ENCODE measurements at places on chromosomes 11 and 22. TPM values are rescaled to one million over a fixed set of nuclear protein-coding genes. Genes with fewer than 3 reads are reported as not detected.
A peak's percentile ranks its signal among the peaks of the same experiment; 100 is the strongest.

GRCh38 chr22:27881421-27881820 lies 37.6 kb downstream of the PITPNB start:
- H3K4me1 ChIP-seq: peaks cover 13% of the 10 kb centered on the region
- peak overlapping the region; percentile 46 for H3K27ac ChIP-seq
- DNase-seq: no peak
- no peaks in the 10 kb centered on the region for H3K27me3 ChIP-seq
- H3K36me3 ChIP-seq: peaks cover 14% of the 10 kb centered on the region

The APOL3 gene
- 13.1 TPM for polyA plus RNA-seq

The CARD18 gene
- not detected for polyA plus RNA-seq

The SPI1 gene
- polyA plus RNA-seq: 10.2 TPM

The OR8D1 gene
- under 0.01 TPM for polyA plus RNA-seq

DNA sequence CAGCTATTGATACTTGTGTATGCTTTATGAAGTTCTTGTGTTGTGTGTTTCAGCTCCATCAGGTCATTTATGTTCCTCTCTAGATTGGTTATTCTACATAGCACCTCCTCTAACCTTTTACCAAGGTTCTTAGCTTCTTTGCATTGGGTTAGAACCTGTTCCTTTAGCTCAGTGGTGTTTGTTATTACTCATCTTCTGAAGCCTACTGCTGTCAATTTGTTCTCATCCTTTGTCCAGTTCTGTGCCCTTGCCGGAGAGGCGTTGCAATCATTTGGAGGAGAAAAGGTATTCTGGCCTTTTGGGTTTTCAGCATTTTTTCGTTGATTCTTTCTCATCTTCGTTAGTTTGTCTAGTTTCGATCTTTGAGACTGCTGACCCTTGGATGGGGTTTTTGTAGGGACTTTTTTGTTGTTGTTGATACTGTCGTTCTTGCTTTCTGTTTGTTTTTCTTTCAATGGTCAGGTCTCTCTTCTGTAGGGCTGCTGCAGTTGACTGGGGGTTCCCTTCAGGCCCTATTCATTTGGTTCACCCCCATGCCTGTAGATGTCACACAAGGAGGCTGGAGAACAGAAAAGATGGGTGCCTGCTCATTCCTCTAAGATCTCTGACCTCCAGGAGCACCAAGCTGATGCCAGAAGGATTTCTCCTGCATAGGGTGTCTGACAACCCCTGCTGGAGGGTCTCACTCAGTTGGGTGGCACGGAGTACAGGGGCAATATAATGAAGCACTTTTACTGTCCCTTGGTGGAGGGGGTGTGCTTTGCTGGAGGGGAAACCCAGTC lies 35.9 kb upstream of the MUC15 start:
- H3K27ac ChIP-seq: no peak overlapping the region
- no peak overlapping the region for H3K4me3 ChIP-seq
- DNase-seq: no peak
- no peaks in the 10 kb centered on the region for H3K4me1 ChIP-seq
- H3K36me3 ChIP-seq: no peaks in the 10 kb centered on the region
- no peaks in the 10 kb centered on the region for H3K27me3 ChIP-seq

GRCh38 chr11:10401256-10401655 lies 53.8 kb upstream of the AMPD3 start:
- no peaks in the 10 kb centered on the region for H3K27me3 ChIP-seq
- H3K27ac ChIP-seq: no peak overlapping the region
- H3K4me3 ChIP-seq: no peak overlapping the region
- DNase-seq: no peak
- no peaks in the 10 kb centered on the region for H3K4me1 ChIP-seq
- no peaks in the 10 kb centered on the region for H3K36me3 ChIP-seq

DNA sequence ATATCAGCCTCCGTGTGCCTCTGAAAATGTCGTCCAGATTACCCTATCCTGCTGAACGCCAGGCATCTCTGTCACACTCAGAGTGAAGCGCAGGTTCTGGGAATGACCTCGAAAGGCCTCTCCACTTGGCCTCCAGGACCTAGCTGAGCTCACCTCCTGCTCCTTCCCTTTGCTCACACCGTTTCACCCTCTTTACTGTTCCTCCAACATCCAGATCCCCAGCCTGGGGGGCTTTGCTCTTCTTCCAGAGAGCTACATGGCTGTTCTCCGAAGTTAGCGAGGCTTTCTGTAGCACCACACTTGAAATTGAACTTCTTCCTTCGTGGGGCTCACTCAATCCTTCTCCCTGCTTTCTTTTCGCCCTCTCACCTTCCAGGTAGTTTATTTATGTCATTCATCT lies 27.9 kb downstream of the GLB1L2 start:
- H3K36me3 ChIP-seq: no peaks in the 10 kb centered on the region
- no peak for DNase-seq
- H3K4me3 ChIP-seq: no peak overlapping the region
- no peaks in the 10 kb centered on the region for H3K27me3 ChIP-seq

- H3K4me1 ChIP-seq: no peaks in the 10 kb centered on the region
- no peaks in the 10 kb centered on the region for H3K36me3 ChIP-seq
- no peak overlapping the region for H3K27ac ChIP-seq
- H3K27me3 ChIP-seq: no peaks in the 10 kb centered on the region
- H3K4me3 ChIP-seq: no peak overlapping the region
Observed at GRCh38 chr11:130032931-130033330, 30.3 kb upstream of the PRDM10 start.

DNA sequence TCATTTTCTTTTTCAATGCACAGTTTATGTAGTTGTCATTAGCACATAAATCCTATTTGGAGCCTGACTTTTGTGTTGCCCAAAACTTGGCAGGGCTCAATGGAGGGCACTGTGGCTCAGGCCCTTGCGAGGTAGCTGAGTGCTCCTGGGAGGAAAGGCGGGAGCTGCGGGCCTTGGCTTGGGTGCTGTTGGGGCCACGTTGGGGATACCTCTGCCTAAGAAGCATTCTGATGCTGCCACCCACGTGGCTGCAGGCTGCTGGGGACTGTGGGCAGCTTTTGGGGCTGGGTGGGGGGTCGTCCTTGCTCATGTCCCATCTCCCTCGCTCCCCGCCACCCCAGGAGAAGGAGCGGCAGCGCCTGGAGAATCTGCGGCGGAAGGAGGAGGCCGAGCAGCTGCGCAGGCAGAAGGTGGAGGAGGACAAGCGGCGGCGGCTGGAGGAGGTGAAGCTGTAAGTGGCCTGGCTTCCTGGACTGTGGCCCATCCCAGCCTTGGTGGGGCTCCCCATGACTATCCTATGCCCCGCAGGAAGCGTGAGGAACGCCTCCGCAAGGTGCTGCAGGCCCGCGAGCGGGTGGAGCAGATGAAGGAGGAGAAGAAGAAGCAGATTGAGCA lies 20.9 kb downstream of the INCENP start:
- H3K4me1 ChIP-seq: no peaks in the 10 kb centered on the region
- H3K27ac ChIP-seq: no peak overlapping the region
- no peak overlapping the region for H3K4me3 ChIP-seq
- peaks cover 85% of the 10 kb centered on the region for H3K36me3 ChIP-seq
- no peak for DNase-seq

DNA sequence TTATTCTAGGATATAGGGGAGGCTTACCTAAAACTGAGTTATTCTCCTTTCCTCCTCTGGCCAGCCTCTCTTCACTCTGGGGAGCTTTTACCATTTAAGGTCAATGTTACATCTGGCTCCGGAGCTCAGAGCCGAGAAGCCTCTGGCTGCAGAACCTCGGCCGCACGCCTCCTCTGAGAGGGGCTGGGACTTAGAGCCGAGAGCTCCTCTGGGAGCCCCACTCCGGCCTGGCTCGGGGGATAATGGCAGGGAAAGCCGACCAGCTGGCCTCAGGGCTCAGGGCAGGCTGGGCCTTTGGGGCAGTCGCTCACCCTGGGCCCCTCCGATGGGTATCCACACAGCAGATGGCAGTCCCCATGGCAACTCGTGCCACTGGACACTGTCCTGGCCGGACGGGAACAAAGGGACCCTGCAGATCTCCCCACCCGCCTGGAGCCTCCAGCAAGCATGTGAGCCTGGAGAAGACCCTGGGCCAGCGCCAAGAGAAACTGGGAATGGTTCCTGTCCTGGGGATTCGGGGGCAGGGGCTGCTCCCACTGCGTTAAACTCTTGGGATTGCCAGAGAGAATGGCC lies at the start of gene IRAG1:
IRAG1 (minus strand) TSS at position 247 of the 573 bp plus-strand sequence; CDS start at position 94, 153 bp downstream.
- peak within 1 kb of the TSS; percentile 42 for H3K4me3 ChIP-seq
- H3K27me3 ChIP-seq: no peaks in the 10 kb centered on the region

DNA sequence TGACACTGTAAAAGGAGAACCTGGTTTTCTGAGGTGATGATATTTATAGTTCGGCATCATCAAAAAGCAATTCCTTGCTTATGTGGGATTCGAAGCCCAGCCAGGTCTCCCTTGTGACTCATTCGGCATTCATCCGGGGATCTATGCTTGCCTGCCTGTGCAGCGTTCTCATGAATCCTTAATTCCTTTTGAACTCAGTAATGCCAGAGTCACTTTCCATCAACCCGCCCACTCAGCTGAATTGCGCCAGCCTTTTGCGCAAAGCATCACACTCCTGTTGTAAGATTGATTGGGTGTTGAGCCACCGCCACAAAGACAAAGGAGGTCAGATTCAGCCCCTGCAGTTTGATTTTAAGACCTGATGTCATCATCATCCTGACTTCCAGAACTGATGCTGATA lies 128.6 kb downstream of the SLC17A6 start:
- no peak for DNase-seq
- no peaks in the 10 kb centered on the region for H3K27me3 ChIP-seq

The CHADL gene
- 2.4 TPM for polyA plus RNA-seq

- no peaks in the 10 kb centered on the region for H3K36me3 ChIP-seq
- H3K27me3 ChIP-seq: no peaks in the 10 kb centered on the region
- no peak overlapping the region for H3K4me3 ChIP-seq
- no peak overlapping the region for H3K27ac ChIP-seq
Observed at GRCh38 chr11:101030692-101031091, 98.9 kb downstream of the PGR start.

The SEPTIN3 gene
- 5.1 TPM for polyA plus RNA-seq
